ENCODE measurements at places on chromosomes 2 and 18. TPM values are rescaled to one million over a fixed set of nuclear protein-coding genes. Genes with fewer than 3 reads are reported as not detected.

The SKOR2 gene
- total RNA-seq, result not detected

- no peak for DNase-seq
These were observed 5.1 kb upstream of the ODC1 start for GRCh38 chr2:10452956-10453904.

GRCh38 chr18:45728336-45729010 lies 4.5 kb downstream of the SLC14A1 start:
- no peak for DNase-seq

The AMER3 gene
- not detected for total RNA-seq

The MYO7B gene
- total RNA-seq, result 0.64 TPM

DNA sequence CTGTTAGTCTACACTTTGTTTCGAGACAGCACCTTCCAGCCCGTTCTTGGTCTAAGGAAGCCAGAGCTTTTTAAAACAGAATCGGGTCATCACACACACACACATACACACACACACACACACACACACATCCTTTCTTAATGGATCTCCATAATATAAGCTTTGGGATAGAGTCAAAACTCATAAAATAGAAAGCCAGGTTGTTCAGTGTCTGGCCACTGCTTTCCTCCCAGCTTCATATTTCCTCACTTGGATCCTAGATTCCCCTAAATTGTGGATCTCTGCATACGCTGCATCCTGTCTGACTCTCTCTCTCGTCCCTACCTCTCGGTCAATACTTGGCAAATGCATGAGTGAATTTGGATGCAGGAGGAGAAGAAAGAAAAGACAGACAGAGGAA lies 120.5 kb upstream of the SLC14A2 start:
- no peak for DNase-seq

- DNase-seq, result no peak
These were observed 115.4 kb upstream of the HS6ST1 start for GRCh38 chr2:128433911-128434550.

- DNase-seq, result no peak
These were observed 48.4 kb downstream of the BOLA3 start for GRCh38 chr2:74099271-74099670.

The PHOSPHO2 gene
- total RNA-seq, result 3.4 TPM

- no peak for DNase-seq
These were observed 46.2 kb downstream of the ARHGAP15 start for GRCh38 chr2:143175438-143175837.

DNA sequence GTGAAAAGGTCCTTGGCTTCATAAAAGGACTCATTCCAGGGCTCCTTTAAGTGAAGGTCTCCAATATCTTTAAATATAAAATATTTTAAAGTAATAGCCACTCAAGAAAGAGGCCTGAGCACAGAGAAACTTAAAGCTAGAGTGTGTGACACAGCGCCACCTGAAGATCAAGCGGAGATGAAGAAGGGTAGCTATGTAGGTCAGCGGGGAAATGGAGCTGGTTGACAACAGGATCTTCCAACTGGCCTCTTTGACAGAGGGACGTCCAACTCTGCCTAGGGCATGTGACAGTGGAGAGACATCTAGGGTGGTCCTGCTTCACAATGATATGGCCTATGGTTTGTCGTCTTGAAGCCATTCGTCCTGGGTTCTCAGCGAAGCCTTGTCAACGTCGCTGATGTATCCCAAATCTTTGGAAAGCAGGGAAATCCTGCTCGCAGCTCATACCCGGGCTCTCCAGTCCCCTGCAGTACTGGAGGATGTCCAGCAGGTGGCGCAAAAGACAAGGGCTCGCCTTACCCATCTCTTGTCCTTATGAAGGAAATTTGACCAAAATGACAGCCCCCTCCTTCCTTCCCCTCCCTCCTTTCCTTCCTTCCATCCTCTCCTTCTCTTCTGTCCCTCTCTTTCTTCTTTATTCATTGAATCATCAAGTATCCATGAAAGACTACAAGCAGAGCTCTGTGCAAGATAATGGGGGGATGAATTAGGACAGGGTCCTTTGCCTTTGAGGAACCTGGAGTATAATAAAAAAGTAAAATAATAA lies 59.6 kb downstream of the LONRF2 start:
- peak; percentile 54 for DNase-seq

The ZNF892 gene
- 3.9 TPM for total RNA-seq

The RNU2-63P gene
- 43.6 TPM for total RNA-seq

The LIMS3 gene
- total RNA-seq, result 0.57 TPM

The GNLY gene
- 24.0 TPM for total RNA-seq

- no peak for DNase-seq
These were observed 39.0 kb upstream of the BMPR2 start for GRCh38 chr2:202337151-202337550.

Data from activated naive CD4-positive, alpha-beta T cell treated with anti-CD3 and anti-CD28 coated beads, Interleukin-2, amount 50 U/mL, for 72 hours (primary cell).